Central memory CD8-positive, alpha-beta T cell (primary cell): ENCODE measurements at places on chromosomes 1 and 21.

DNA sequence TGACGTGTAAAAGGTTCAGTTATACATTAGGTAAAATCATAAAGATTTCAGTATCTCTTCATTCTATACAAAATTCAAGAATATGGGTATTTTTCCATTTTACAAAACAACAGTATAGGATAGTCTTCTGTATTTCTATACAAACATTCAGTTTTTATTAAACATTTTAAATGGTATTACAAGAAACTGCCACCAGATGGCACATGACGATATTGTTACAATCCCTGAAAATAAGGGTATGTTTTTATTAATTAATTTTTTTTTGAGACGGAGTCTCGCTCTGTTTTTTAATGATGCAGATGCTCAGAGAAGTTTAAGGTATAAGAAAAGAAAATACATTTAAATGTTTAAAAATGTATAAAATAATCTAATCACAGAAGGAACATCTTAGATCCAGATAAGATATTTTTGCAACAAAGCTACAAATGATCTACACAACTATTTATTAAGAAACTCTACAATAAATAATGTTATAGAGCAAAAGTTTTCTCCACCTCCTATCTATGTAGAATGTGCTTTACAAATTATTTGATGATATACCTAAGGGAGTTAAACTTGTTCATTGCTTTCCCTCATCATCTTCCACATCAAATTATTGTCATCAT is 23.5 kb upstream of the RSBN1 start:
- H3K27me3 ChIP-seq = no peaks in the 10 kb centered on the region
- peaks cover 52% of the 10 kb centered on the region for H3K36me3 ChIP-seq
- DNase-seq = no peak
- no peaks in the 10 kb centered on the region for H3K4me1 ChIP-seq

- H3K27ac ChIP-seq = peak overlapping the region; percentile 74
- DNase-seq = no peak
- H3K4me3 ChIP-seq = peak overlapping the region; percentile 35
- H3K27me3 ChIP-seq = no peaks in the 10 kb centered on the region
- H3K36me3 ChIP-seq = no peaks in the 10 kb centered on the region
- H3K4me1 ChIP-seq = peaks cover 29% of the 10 kb centered on the region
These were observed 26.8 kb downstream of the GFI1 start for GRCh38 chr1:92459871-92460320.

GRCh38 chr1:156226116-156226538 is 13.3 kb downstream of the PMF1 start:
- DNase-seq = no peak
- no peaks in the 10 kb centered on the region for H3K27me3 ChIP-seq
- no peak overlapping the region for H3K4me3 ChIP-seq
- no peak overlapping the region for H3K27ac ChIP-seq
- H3K4me1 ChIP-seq = peaks cover 14% of the 10 kb centered on the region
- H3K36me3 ChIP-seq = peaks cover 26% of the 10 kb centered on the region

- no peak for DNase-seq
- H3K4me1 ChIP-seq = peaks cover 7% of the 10 kb centered on the region
- H3K27ac ChIP-seq = no peak overlapping the region
These were observed 220.7 kb upstream of the VAMP3 start for GRCh38 chr1:7550261-7550865.

DNA sequence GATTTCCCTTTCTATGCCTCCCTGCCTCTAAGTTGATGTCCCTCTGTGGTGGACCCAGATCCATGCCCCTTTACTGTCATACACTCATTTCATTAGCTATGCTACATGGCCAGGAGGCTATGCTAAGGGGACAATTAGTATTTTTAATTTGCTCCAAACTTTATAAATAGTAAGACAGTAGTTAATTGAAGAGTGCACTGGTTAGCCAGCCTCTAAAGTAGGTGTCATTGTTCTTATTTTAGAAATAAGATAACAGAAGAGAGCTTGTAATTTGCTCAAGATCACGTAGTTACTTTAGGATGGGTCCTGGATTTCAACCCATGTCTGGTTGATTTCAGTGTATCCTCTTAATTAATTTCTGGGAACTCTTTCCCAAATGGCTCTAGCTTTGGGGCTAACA is 29.4 kb upstream of the GNG12 start:
- H3K4me1 ChIP-seq = no peaks in the 10 kb centered on the region
- no peak for DNase-seq
- no peak overlapping the region for H3K4me3 ChIP-seq
- no peak overlapping the region for H3K27ac ChIP-seq
- no peaks in the 10 kb centered on the region for H3K36me3 ChIP-seq

GRCh38 chr21:46135782-46136395 is 19.5 kb downstream of the FTCD start:
- H3K36me3 ChIP-seq = peaks cover 9% of the 10 kb centered on the region
- no peaks in the 10 kb centered on the region for H3K4me1 ChIP-seq
- H3K27me3 ChIP-seq = peaks cover 18% of the 10 kb centered on the region
- no peak overlapping the region for H3K27ac ChIP-seq
